Aorta (tissue), 5 donors: ENCODE measurements at places on chromosomes 6 and 20. TPM values are rescaled to one million over a fixed set of nuclear protein-coding genes. Genes with fewer than 3 reads are reported as not detected.
A peak's percentile ranks its signal among the peaks of the same experiment; 100 is the strongest.

DNA sequence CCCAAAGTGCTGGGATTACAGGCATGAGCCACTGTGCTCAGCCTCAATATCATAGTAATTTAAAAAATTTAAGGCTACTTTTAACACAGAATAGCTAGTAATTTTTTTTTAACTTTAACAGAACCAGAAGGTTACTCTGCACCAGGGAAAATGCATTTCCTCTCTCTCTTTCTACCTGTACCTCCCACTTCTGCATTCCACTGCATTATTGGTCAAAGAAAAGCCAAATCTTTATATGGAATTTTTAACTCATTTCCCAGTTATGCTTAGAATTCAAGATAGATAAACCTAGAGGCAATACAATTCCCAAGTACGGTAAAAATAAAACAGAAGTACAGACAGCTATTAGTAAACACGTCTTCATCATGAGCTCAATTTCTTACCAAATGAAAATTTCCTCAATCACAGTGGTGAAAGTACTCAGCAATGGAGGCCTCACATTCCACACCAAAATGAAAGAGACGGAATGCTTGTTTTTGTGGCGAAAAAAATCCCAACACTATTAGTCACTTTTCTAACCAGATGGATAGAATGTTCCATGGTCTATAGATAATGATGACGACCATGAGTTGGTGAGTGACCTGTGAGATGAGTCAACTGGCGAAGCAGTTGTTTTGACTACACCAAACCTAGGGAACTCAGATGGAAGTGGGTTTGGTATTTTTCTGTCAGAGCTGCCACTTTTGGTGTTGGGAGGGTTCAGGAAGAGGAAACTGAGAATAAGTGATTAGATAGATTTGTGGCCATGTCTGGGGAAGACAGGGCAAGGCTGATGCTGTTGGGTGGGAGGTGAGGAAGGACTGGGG is 104.7 kb upstream of the SGK1 start:
- no peak for DNase-seq

LPA gene
- not detected for polyA plus RNA-seq

HNF4A gene
- polyA plus RNA-seq: 11.8 TPM

DNA sequence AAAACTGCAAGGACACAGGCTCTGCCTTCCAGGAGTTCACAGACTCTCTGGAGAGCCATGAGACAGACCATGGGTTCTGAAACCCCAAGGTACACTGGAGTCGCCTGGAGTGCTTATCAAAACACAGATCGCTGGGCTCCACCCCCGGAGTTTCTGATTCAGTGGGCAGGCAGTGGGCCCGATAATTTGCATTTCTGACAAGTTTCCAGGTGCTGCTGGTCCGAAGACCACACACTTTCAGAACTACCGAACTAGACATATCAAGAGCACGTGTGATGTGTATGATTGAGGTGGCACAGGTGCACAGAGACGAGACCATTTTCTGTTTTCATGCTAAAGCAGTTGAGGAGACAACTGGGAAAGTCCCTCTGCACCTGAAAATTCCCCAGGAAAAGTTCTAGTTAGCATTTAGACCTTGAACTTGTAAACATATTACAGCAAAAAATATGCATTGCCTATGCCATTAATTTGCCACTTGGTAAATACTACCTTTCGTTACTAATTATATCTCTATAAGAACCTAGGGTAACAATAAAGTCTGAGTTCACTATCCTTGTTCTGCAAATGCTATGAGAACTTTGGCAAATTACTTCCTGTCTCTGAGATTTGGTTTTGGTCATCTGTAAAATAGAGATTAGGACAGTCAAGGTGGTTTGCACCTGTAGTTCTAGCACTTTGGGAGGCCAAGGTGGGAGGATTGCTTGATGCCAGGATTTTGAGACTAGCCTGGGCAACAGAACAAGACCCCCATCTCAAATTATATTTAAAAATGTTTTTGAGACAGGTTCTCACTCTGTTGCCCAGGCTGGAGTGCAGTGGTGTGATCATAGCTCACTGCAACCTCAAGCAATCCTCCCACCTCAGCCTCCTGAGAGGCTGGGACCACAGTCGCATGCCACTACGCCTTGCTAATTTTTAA is 14.3 kb upstream of the PIM1 start:
- no peak for DNase-seq

- peak; percentile 70 for DNase-seq
Measured at GRCh38 chr6:1917626-1918371, 308.1 kb downstream of the FOXC1 start.

CTAGE9 gene
- not detected for polyA plus RNA-seq

DNA sequence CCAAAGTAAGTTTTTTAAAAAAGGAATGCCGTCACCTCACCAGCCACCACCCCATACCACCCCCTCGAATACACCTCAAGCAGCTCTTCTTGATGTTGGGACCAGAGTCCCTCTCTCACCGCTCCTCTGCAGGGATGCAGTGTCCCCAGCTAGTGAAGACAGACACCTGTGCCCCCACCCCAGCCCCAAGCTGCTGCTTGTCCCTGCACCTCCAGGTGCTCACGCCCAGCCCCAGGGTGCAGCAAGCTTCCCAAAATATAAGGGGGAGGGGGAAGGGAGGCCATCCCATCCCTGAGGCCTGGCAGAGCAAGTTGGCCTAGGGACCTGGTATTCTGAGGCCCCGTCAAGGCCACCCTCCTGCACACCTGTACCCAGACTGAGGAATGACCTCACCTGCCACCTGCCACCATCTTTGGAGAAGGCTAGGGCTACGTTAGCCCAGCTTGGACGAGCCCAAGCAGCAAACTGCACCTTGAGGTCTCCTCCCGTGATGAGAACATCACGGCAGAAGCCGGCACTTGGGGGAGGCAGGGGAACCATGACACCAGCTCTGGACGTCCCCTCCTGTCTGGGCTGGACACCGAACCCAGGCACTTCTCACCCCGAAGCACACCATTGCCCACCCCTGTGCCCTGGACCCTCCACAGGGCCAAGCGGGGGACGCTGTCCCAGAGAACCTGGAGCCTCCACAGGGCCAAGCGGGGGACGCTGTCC is 25.9 kb downstream of the YTHDF1 start:
- DNase-seq: no peak

- DNase-seq: no peak
Measured at GRCh38 chr6:149385998-149386646, 13.9 kb upstream of the SUMO4 start.

- no peak for DNase-seq
Measured at GRCh38 chr6:111866857-111867256, 6.4 kb downstream of the FYN start.

SPEF1 gene
- not detected for polyA plus RNA-seq

DNA sequence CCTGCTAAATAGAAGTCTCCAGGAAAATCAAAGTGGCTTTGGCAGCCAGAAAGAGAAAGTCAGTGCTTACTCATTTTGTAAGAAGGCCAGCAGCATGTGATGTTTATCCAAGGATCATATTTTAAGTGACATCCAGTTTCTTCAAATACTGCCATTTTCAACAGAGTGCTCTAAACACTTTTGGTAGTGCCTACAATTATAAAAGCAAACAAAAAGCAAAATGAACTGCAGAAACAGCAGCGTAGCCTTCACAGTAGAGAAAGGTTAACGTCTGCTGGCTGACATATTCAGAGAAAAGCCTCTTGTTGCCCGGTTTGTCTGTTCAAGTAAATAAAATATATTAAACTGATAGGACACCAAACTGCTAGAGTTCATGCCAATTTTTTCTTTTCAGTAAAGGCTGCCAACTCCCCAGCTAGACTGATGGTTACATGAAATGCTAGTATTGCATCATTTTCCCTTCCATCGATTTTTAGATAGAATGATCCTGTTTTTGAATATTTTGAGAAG is 705.7 kb upstream of the SLC35B3 start:
- no peak for DNase-seq

HLA-DMA gene
- polyA plus RNA-seq: 33.3 TPM

GRCh38 chr6:41546475-41546865 is 289 bp downstream of the FOXP4 start:
- no peak for DNase-seq

DNA sequence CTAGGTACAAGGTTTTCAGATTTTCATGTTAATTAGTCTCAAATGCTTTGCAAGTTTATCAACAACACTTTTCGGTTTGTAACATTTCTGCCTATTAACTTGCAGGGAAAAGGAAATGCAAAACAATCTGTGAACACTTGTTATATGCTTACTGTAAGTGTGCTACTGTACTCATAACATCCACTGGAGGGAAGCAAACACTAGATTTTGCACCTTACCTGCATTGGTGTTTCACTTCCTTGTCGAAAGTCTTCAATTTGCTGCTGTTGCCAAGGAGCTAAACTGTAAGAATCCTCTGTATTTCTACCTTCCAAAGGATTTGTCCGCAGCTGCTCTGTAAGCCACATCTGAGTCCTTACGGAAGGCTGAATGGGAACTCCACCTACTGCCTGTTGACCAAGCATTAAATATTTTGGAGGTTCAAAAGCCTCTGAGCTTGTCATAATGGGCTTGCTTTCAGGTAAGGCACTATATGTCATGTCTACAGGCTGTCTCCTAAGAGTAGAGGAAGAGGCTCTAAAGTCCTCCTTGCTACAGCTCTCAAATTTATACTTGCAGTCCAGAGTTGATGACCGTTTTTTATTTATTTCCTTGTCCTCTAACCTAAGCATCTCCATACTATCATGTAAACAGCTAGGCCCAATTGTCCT is 17.3 kb downstream of the PLN start:
- DNase-seq: no peak

DNA sequence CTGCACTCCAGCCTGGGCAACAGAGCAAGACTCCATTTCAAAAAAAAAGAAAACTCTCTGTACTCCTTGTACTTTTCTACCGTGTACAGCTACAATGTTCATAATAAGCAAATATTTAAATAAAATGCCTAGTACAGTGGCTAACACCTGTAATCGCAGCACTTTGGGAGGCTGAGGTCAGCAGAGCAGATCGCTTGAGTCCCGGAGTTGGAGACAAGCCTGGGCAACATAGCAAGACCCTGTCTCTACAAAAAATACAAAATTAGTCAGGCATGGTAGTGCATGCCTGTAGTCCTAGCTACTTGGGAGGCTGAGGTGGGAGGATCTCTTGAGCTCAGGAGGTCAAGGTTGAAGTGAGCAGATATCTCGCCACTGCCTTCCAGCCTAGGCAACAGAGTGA is 5.7 kb downstream of the NAPB start:
- no peak for DNase-seq

DNA sequence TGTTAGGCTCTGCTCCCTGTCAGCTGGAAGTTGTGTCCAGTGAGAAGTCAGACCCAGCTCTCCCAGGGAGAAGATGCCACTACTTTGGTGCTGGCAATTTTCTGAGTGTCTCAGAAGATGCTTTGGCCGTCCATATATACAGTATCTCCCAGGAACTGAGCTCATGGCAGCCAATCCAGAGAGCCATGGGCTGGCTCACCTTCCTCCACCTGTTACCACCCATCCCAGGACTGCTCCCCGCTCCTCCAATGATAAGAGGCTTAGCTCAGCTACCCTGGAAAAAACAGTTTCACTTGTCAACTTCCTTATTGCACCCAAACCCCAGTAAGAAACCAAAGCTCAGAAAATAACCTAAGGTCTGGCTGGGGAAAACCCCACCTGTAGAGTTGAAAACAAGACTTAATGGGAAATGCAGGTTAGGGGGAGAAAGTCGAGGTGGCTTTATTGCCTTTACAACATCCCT is at the start of gene BNIP5:
BNIP5 (minus strand) TSS at position 110 of the 463 bp plus-strand sequence. CDS start 6,198 bp downstream, outside the sequence.
- DNase-seq: no peak

DNA sequence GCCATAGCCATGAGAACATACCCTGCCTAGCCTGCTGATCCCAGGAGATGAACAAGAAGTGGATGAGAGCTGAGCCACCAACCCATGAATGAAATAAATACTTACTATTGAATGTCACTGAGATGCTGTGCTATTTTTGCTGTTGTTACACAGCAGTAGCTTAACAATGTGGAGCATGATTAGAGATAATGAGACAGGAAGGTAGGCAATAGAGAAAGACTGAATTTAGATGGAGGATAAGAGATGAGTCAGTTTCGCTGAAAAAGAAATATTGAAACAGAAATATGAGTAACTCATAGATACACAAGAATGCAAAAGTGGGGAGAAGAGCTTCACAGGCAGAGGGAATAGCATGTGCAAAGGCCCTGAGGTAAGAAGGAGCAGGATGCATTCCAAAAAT is 94.9 kb upstream of the TOP1 start:
- no peak for DNase-seq

CNBD2 gene
- 11.2 TPM for polyA plus RNA-seq

GRCh38 chr6:14664112-14664601 is 546.6 kb downstream of the CD83 start:
- no peak for DNase-seq

- DNase-seq: no peak
Measured at GRCh38 chr20:41989935-41990635, 371.9 kb upstream of the CHD6 start.

DNA sequence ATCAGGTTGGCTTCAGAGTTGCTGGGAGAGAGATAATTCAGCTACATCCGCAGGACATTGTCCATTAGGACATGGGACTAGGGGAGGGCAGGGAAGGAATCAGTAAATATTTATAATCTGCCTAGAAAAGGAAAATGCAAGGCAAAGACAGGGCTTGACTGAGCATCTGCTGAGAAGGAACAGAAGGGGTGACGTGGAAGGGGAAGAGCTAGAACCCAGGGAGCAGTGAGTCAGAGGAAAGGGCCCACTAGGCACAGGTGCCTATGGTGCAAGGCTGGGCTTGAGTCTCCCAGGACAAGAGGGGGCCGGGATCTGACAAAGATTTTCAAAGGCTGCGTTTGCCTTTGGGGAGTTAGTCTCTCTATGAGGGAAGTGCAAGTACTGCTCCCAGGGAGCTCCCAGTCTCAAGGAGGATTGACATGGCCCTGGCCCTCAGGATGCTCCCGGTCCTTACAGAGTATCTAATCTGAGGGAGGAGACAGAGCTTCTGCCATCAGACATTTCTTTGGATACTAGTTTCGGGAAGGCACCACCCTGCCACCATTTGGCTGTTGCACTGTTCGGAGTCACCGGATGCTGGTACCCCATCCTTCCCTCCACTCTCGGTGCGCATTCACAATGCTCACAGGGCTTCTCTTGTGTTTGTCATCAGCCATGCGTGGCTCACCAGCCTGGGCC is 21.9 kb downstream of the VEGFA start:
- peak; percentile 29 for DNase-seq

PLAGL1 gene
- 16.5 TPM for polyA plus RNA-seq

GRCh38 chr6:139416146-139416545 is 41.7 kb upstream of the CITED2 start:
- no peak for DNase-seq

DNA sequence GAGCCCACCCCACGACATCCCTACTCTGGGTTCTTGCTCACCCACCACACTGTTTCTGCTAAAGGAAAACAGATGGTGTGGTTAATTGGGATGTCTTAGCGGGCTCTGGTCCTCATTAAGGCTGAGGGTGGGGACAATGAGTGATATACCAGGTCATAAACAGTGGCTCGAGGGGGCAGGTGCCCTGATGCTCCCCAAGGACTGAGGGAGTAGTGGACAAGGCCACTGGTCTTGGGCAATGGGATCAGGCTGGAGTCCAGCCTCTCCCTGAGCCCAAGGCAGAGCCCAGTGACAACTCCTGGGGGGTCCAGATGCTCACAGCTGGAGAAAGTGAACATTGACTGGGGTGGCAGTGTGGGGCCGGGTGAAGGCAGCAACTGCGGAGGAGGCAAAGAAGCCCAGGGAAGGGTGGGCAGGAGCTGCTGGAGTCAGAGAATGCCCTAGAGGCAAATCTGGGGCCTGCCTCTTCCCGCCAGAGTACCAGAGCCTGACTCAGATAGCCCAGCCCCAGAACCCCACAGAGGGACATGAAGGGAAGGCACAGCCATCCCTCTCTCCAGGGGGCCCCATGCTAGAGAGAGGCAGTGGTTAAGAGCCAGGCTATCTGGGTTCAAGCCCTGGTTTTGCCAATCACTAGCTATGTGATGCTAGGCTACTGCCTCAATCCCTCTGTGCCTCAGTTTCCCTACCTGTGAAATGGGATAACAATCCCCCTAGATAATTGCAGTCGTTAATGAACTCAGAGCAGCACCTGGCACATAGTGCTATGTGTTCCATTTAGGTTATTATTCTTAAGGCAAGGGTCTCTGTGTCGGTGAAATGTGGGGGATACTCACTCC is 72.3 kb downstream of the MRPL14 start:
- peak; percentile 38 for DNase-seq
